ENCODE measurements at places on chromosomes 16 and 17.

DNA sequence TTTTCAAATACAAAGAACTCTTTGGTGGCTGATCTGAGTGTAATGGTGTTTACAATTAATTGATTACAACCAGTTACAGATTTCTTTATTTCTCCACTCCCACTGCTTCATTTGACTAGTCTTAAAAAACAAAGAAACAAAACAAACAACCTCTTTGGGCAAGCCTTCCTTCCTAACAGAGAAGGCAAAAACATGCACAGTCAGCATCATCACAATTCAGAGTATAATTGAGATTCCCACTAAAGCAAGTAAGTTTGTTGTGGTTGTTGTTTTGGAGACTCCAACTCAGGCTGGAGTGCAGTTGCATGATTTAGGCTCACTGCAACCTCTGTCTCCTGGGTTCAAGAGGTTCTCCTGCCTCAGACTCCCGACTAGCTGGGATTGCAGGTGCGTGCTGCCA, 40.4 kb downstream of the GDPD1 start:
- DNase-seq = no peak

DNA sequence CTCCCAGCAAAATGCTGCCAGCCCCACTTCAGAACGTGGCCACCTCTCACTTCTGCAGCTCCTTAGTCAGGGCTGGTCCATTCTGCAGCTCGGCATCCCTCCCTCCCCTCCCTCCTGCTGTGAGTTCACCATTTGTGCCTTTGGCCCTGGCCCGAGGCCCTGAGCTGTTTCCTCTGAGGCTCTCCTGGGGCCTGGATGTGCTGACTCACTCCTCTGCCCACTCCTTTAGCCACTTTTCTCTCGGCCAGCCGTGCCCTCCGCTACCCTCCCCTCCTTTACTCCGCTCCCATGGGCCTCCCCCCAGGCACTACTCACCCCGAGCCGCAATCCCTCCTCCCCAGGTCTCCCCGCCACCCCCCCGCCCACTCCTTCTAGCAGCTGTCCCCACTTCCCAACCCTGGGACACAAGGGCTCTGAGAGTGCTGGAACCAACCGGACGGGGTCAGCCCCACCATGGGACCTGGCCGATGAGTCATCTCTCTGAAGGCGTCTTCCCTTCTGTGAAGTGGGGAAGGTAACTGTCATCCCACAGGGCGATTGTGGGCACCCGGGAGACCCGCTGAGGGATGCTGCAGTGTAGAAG, 11.5 kb downstream of the KCNG4 start:
- peak; percentile 48 for DNase-seq

DNA sequence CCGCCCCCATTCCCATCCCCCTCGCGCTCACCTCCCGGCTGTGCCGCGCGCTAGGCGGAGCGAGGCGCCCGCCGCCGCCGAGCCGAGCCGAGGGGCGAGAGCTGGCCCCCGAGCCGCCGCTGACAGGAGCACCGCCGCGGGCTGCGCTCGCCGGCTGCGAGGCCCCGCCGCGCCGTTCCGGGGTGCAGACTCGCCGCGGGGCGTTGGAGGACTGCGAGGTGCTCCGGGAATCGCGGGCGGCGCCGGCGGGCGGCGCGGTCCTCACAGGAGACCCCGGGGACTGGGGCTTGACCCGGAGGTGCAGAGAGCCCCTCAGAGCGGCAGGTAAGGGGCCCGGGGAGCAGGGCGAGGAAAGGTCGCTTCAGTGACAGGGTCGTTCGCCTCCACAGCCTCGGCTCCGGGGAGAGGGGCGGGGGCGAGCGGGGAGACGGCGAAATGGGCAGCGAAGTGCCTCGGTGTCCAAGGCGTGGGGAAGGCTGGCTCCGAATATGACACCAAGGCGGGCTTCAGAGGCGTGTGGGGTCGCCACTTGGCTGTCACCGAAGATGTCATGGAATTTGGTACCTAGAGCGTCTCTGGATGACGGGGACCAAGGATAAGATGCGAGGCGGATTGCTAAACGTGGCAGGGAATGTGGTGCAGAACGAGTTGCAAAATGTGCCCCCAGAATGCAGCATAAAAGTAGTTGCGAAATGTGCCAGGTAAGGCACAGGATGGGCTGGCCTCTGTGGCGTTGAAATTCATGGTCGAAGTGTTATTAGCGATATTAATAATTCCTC, 580 bp downstream of the TANC2 start:
- DNase-seq = no peak

- DNase-seq = no peak
Observed at GRCh38 chr17:19670908-19671307, 22.4 kb downstream of the ALDH3A2 start.

- DNase-seq = no peak
Observed at GRCh38 chr17:35214192-35214591, 20.0 kb upstream of the SLC35G3 start.

GRCh38 chr16:13056607-13057006, 155.2 kb downstream of the SHISA9 start:
- DNase-seq = no peak

DNA sequence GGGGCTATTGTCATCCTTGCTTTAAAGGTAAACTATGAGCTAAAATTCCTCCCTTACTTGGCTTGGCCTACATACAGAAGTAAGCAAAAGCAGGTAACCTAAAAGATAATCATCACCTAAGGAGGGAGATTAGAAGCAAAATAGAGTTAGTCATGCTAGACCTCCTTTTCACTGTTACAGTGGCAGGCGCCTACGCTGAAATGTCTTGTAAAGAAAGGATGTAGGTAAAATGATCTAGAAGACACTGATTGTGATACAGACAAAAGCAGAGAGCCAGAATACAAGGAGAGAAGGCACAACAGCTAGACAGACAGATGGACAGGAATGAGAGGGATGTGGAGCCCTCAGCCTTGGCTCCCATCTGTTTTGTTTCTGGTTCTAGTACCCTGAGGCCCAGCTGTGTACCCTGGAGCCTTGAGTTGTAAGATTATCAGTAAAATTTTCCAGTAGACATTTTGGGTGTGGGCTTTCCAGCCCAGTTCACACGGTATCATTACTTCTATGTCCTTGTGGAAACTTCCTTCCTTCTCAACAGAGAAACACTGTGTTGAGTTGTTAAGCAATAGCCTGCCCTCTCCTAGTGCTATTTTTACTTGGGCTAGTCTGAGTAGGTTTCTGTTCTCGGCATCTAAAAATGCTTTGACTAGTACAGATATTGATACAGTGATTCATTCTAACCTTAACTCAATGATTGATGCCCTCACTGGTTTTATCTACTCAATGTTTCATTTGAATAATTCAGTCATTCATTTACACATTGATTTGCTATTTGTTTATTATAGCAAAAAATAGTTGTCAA, 7.7 kb upstream of the C16orf78 start:
- no peak for DNase-seq

DNA sequence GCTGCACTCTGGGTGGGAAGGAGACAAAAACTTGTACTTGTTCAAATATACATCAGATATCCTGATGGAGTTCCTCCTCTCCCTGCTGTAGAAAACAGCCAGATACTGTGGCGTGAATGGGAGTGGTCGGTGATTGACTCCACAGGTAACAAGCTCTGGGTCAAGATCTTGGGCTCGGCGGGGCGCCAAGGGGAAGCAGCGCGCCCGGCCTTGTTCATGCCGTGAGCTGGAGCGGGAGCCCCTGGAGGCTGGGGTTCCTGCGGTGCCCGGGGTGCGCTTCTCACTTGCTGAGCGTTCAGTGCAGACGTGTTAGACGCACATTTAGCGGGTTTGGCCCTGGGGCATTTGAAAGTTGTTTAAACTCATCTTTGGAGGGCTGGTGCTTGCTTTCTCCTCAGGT, 44.4 kb downstream of the BANP start:
- no peak for DNase-seq

GRCh38 chr17:43200127-43200526, 11.5 kb upstream of the TMEM106A start:
- DNase-seq = no peak

- no peak for DNase-seq
Observed at GRCh38 chr16:23195366-23195978, 12.9 kb downstream of the SCNN1G start.

DNA sequence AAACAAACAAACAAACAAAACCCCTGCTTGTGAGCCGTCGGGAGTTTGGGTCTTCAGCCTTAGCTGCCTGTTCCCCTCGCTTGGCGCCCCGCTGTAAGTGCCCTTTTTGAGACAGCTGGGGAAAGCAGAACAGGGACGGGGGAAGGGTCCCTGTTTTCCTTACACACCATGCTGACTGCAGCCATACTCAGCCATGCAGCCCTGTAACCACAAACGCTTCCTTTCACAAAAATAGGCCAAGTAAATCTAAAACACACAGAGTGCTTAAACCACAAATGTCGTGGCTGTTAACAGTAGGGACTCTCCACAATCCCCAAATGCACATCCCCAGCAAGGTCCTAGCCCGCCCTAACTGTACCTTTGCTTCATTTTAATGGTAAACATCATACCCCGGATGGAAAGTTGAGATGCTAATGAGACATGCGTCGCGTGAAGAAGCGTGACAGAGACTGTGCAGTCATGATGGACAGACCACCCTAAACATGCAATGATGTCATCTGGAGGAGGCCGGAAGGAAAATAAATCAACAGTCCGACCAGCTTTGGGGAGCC, 129.9 kb downstream of the MGAT5B start:
- no peak for DNase-seq

DNA sequence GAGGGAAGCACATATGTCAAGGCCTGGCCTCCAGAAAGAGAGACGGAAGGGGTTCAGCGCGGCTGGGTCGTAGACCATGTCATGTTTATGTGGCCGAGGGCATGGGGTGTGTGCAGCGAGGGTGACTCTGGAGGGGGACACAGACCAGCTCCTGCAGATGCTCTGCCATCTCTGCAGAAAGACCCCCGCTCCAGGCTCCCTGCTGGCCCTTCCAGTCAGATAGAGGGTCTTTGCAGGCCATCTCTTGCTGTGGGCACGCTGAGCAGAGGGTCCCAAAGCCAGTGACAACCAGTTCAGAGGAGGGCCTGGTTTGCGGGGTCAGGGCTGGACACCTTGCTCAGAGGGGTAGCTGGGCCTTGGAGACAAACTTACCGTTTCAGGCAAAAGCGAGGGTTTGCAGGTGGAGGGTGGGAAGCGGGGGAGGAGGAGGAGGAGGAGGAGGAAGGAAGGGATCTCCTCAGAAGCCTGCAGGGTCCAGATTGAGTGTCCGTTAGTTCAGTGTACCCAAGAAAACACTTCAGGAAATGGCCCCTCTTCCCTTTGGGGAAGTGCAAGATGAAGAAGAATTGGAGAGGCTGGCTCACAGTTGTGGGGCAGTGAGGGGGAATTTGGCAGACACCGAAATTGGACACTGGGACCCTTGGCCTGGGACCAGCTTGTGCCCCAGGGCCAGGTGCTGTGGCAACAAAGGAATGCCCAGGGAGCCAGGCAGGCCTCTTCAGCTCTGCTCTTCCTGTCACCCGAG, 102.8 kb downstream of the CMIP start:
- no peak for DNase-seq

- no peak for DNase-seq
Observed at GRCh38 chr17:74921026-74921681, 1.9 kb downstream of the USH1G start.

GRCh38 chr16:50252874-50253513, 13.4 kb upstream of the ADCY7 start:
- no peak for DNase-seq

GRCh38 chr16:57699899-57700298, 5.3 kb downstream of the DRC7 start:
- DNase-seq = no peak

DNA sequence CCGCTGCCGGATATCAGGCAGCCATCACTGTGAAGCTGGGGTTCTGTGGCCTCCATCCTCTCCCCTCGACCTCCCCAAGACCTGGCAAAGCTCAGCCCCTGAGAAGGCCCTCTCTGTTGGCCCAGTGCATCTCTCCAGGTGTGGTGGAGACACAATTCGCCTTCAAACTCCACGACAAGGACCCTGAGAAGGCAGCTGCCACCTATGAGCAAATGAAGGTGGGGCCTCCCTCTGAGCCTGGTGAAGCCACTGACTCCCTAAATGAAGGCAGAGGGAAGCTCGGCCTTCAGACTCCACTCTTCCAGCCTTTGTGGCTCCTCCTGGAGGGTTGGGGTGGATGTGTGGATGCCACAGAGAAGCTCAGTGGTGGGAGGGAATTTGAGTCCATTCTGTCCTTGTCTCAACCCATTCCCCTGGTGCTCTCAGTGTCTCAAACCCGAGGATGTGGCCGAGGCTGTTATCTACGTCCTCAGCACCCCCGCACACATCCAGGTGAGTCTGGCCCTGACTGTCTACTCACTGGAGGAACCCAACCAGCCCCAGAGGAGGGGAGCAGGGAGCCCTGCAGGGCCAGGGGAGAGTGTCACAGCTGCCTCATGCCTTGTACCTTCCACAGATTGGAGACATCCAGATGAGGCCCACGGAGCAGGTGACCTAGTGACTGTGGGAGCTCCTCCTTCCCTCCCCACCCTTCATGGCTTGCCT, 1.7 kb upstream of the MRM1 start:
- DNase-seq = no peak

DNA sequence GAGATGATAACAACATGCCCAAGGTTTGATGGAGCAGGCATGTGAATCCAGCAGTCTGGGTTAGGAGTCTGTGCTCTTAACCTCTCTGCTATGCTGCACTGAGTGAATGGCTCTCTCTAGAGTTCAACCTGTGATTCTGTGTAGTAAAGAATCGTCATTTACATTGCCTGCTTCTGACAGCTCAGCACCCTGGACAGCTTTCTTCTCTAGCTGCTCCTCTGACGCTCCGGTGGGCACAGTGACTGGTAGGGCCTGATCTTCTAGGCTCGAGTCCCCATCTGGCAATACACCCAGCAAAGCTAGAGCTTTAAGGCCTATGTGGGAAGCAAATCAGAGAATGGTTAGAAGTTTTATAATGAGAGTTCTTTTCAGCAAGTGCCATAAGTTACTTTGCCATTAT, 85.3 kb upstream of the ATP2A3 start:
- no peak for DNase-seq

DNA sequence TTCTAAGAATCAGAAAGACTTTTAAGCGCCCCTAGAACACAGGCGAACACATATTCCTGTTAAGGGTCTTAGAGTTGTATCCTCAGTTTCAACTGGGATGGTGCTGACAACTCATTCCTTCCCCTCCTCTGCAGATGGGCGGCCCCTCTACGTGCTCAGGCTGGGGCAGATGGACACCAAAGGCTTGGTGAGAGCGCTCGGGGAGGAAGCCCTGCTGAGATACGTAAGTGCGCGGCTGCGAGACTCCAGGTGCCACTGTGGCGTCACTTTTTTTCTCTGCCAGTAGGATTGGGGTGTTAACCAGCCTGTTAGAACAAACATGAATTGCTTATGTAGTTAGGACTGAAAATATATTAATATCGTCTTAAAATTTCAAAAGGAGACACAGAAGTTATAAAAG, 62.7 kb downstream of the SEC14L1 start:
- DNase-seq = no peak

DNA sequence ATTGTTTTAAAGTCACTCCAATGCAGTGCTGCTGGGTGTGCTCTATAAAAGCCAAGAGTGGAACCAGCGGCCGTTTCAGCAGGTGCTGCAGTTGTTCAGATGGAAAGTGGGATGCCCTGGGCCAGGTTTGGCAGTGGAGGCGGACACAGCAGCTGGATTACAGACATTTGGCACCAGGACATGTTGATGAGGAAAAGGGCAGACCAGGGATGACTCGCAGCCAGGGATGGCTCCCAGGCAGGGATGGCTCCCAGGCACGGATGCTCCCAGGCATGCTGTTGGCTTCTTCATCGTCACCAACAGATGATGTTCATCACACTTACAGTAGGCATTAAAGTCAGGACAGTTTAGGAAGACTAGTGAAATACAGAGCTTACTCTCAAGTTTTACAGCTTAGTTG, 10.0 kb downstream of the GAN start:
- DNase-seq = no peak

Data from SW 1271 (cell line).